Thoracic aorta (tissue), 2 donors: ENCODE measurements at places on chromosomes 12 and 14.

- peak; percentile 38 for DNase-seq
Measured at GRCh38 chr14:55398679-55399078, 13.0 kb downstream of the ATG14 start.

GRCh38 chr12:128267131-128267622, at the start of gene TMEM132C:
Gene TMEM132C (plus strand): TSS chr12:128267170. CDS start chr12:128267403, 233 bp downstream.
- DNase-seq = no peak

- no peak for DNase-seq
Measured at GRCh38 chr12:61996717-61997116, 263.5 kb upstream of the USP15 start.

DNA sequence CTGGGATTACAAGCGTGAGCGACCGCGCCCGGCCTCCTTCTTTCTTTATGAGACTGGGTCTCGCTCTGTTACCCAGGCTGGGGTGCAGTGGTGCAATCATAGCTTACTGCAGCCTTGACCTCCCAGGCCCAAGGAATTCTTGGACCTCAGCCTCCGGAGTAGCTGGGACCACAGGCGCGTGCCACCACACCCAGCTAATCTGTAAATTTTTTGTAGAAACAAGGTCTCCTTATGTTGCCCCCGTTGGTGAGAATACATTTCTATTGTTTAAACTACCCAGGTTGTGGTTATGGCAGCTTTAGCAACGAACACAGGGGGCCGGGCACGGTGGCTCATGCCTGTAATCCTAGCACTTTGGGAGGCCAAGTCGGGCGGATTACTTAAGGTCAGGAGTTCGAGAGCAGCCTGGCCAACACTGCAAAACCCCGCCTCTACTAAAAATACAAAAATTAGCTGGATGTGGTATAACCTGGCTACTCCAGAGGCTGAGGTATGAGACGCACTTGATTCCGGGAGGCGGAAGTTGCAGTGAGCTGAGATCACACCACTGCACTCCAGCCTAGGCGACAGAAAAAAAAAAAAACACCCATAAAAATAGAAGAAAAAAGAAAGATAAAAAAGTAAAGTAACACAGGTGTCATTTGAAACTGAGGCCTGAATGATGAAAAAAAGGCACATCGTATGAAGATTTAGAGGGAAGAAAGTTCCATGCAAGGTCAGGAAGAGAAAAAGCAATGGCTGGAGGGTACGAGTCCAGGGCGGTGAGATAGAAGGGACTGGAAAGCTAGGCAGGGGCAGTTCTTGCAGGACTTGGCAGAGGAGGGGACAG, 977 bp upstream of the TMEM120B start:
- no peak for DNase-seq

GRCh38 chr12:19203539-19204506, 74.3 kb downstream of the PLEKHA5 start:
- no peak for DNase-seq

GRCh38 chr14:105168979-105169507, 467 bp upstream of the JAG2 start:
- no peak for DNase-seq

DNA sequence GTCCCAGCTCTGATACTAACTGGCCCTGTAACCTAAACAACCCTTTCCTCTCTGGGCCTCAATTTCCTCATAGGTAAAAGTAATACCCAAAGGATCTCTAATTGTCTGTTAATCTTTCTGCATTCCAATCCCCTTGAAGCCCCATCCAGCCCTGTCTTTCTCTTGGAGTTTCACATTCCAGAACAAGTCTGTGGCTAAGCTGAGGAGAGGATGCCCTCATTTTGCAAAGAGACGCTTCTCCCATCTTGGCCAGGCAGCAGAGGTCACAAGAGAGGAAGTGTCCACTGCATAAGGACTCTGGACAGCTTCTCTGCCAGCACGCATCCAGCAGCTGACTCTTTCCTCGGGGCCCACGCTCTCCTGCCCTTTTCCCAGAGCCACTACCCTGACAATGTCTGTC, 263.4 kb upstream of the FKBP4 start:
- no peak for DNase-seq

- no peak for DNase-seq
Measured at GRCh38 chr12:111685322-111685810, 390 bp downstream of the BRAP start.

DNA sequence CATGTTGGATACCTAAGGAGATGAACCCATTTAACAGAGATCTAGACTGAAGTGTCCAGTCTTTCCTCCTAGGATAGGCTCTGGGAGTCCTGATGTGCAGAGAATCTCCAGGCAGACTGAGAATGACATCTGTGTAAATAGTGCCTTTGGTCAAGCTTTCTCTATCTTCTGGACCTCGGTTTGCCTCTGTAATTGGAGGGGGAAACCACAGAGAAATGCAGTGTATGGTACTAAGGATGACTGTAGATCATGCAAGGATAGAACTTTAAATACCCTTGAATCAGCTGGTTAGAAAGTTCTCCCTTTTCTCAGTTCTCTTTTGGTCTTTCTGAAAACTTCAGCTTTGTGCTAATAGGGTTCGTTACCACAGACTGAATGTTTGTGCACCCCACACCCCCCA, 112.2 kb downstream of the PTPN11 start:
- DNase-seq = no peak

DNA sequence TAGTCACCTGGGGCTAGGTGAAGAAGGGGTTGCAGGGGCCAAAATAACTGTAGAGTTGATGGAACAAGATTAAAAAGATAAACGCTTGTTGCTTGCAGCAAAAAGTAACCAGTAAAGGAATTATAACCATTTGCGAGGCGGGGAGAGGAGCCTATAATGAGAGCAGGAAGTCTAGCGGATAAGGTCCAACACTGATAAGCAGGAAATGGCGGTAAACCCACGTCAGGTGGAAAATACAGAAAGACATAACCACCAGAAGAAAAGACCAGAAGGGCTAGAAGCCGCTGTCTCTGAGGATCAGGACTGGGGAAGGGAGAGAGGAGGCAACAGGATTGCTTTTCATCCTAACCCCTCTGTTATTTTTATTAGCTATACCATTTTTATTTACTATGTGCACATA, 303.3 kb downstream of the DPF3 start:
- no peak for DNase-seq

DNA sequence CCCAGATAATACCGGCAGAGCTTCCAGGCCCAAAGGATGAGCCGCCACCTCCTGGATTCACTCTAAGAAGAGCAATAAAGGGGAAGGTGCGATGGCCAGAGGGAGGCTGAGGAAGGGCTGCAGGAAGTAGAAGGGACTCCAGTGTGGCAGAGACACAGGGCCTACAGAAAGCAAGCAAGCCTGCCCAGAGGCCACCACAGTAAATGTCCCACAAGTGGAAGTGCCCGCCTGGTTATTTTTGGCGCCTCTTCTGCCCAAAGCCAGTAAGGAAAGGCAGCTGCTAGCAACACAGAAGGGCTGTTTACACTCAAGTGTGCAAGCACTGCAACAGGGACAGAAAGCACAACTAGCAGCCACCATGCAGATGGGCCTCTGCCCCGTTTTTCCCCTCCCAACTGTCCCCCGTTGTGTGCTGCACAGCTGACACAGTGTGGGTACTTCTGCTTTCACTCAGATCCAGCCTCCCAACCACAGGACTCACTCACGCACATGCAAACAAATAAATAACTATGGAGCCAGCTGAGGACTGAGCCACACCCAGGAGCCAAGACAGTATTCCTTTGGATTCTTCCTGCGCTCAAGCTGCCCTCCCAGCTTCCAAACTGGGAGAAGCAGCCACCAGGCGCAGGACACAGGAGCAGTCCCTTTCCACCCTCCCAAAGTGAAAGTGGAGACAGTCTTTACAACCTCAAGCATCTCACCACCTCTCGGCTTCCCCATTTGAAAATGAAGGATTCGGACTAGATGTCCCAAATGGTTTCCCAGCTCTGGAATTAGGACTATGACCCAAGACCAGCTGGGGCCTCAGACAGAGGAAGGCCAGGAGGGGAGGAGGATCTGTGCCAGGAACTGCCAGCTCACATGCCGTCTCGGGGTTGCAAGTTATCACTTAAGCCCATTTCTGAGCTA, 40.0 kb upstream of the PNMA1 start:
- DNase-seq = no peak

DNA sequence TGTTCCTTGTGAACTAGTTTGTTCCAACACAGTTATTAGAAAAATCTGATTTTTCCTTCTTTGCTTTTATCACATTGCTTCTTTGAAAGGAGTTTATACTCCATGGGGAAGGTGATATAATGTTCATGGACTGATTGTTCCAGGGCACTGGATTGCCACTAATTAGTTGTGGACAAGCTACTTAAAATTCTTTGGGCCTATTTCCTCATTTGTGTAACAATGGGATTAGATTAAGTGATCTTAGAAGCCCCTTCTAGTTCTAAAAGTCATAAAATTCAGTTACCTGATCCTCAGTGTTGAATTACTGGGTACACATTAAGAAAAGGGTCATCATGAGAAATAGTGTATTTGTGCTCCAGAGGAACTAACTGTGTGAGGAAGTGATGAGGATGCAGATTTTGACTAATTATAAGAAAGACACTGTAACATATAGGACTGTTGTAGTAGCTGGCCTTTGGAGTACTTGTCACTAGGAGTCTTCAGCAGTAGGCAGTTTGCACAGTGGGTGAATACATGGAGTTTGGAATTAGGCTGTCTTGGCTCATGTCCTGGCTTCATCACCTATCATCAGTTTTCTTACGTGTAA, 82.2 kb downstream of the MIA2 start:
- no peak for DNase-seq

- no peak for DNase-seq
Measured at GRCh38 chr12:14408208-14408607, 42.7 kb downstream of the ATF7IP start.

DNA sequence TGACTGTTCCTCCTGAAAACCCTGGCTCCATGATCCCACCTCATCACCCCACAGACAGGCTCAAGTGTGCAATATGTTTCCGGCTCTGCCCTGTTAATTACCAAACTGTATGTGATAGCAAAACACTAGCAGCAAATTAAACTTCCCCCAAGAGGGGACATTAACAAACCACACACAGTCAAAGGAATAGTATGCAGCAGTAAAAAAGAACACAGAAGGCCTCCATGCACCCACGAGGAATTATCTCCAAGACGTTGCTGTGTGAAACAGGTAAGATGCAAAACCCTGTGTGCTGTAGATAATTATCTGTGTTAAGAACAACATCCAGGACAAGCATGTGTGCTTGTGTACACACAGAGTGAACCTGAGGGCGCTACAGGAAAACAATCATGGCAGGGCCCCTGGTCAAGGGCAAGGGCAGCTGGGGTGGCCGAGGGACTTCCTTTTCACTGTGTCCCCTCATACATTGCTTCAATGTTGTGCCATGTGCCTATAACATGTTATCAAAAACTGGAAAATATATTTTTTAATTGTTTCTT, 35.8 kb downstream of the ITPK1 start:
- no peak for DNase-seq

DNA sequence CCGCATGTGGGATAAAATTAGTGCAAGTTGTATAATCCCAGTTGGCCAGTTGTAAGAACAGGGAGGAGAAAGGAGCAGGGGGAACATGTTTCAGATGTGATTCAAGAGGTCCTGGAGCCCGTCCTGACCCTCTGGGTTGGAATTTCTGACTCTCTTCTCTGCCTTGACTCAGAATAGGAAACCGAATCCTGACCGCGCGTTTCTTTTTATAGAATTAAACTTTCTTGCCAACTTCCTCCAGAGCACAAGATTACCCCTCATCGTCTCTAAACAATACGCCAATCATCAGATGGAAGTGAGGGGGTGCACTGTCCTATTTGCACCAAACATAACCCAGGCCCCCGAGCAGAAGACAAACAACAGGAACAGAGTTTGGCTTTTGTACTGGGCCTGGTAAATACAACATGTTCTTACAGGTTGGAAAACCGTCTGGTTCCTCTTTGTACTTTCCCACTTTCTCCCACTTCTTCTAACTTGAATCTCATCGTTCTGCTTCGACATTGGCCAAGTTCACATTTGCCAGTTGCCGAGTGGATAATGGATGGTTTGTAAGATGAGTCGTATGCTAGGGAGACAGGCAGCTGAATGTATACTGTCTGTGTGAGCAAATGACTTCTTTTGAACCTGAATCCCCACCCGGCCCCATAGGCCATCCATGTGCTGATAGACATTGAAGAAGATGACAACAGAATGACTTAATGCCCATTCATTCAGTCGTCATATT, 42.6 kb upstream of the MED13L start:
- peak; percentile 65 for DNase-seq

DNA sequence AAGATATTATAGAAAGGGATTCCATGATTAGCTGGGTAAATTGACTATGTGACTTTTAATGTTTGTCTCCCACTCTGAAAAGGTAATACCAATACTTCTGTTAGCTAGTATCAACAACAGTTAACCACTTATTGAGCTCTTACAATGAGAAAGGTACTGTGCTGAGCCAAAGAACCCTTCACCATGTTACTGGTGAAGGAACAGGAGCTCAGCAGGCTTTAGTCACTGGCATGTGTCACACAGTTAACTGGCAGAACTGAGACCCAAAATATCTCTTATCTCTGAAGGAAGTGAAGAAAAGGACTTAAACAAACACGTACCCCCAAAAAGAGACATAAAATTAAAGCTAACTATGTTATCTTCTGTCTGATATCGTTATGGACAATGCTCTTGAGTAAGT, 170.6 kb downstream of the MED13L start:
- DNase-seq = no peak

GRCh38 chr12:82627799-82628198, 58.9 kb upstream of the TMTC2 start:
- no peak for DNase-seq

- DNase-seq = no peak
Measured at GRCh38 chr12:54475537-54475936, 2.1 kb upstream of the GTSF1 start.

- no peak for DNase-seq
Measured at GRCh38 chr14:76426161-76426696, 50.3 kb downstream of the ESRRB start.

GRCh38 chr14:21807975-21808374, 134.4 kb upstream of the OR4E1 start:
- DNase-seq = no peak

GRCh38 chr12:58309806-58310205, 368.4 kb downstream of the ATP23 start:
- no peak for DNase-seq

DNA sequence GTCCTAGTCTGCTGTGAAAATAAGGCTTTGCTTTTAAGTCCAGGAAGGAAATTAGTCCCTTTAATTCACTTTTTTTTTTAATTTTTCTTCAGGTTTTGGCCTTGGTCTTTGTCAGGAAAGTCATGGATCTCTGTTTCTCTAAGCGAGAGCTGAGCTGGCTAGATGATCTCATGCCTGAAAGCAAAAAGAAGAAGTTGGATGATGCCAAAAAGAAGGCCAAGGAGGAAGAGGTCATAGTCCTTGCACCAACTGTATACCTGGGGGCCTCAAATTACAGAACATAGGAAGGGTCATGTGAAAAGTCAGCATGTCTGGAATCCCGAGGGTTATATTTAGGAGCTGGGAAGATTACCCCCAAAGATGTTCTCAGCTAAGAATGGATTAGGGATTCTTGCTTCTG, 72.3 kb downstream of the SLC4A8 start:
- DNase-seq = no peak

DNA sequence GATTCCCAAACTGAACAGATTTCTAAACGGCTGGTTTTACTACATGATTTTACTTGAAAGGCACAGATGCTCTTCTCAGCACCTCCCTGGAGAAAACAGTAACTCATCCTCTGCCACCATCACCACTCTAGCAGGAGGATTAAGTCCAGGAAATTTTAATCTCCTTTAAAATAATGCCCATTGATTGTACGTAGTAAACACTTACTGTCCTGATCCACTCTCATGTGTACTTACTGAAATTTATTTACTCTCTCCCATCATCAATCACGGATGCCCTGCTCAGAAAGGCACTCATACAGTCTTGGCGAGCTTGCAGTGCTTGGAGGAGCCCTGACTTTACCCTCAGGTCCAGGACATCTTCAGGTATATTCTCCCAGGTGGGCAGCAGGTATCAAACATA, 239.8 kb upstream of the EGLN3 start:
- DNase-seq = no peak

GRCh38 chr12:69515394-69515930, 45.3 kb downstream of the FRS2 start:
- DNase-seq = no peak
